Midbrain (tissue), 1 donor: ENCODE measurements at places on chromosomes 4 and X.

DNA sequence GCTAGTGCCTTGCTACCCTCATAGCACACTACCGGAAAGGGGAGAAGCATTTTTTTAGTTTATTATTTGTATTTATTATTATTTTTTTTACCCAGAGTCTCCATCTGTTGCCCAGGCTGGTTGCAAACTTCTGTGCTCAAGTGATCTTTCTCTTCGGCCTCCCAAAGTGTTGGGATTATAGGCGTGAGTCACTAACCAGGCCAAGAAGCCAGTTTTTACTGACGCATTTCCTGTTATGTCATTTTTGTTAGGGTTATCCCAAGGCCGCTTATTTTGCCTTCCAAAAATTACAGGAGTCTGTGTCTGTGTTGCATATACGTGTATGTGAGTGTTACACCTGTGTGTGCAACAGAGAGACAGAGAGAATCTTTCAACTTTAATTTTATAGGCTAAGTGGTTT is 404.5 kb downstream of the GBA3 start:
- DNase-seq: no peak

DNA sequence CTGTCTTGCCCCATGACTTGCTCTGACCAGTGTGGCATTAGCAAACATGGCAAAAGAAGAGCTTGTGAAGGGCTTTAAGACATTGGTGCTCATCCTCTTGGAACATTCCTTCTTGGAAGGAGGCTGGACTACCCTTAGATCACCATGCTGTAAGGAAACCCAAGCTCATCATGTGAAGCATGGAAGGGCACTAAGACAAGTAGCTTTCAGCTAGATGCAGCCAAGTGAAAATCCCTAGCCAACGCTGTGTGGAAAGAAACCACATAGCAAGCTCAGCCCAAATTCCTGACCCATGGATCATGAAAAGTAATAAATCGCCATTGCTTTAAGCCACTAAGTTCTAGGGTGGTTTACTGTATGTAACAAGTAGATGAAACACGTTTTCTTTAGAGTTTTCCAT is 12.4 kb upstream of the PACRGL start:
- DNase-seq: no peak

- no peak for DNase-seq
Measured at GRCh38 chrX:138877746-138878145, 166.2 kb upstream of the FGF13 start.

DNA sequence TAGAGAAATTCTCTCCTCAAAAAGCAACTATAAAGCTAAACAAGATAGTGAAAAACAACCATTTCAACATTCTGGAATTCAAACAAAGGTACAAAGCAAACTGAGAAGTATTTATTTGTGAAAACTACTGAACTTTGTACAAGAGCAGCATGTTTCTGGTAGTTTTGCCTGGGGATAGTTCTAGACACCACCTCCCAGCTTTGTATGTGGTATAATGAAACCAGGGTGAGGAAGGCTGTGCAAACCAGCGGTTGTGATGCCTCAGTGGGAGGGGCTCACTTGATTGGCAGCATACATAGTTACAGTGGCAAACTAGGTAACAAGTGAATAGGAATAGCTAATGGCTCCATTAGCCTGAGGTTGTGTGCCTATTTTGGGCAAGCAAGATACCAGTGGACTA is 18.6 kb upstream of the FRMD7 start:
- DNase-seq: no peak

GRCh38 chrX:148316446-148316845 is 184.0 kb upstream of the AFF2 start:
- DNase-seq: no peak

- no peak for DNase-seq
Measured at GRCh38 chr4:121674191-121674590, 22.6 kb downstream of the ANXA5 start.

DNA sequence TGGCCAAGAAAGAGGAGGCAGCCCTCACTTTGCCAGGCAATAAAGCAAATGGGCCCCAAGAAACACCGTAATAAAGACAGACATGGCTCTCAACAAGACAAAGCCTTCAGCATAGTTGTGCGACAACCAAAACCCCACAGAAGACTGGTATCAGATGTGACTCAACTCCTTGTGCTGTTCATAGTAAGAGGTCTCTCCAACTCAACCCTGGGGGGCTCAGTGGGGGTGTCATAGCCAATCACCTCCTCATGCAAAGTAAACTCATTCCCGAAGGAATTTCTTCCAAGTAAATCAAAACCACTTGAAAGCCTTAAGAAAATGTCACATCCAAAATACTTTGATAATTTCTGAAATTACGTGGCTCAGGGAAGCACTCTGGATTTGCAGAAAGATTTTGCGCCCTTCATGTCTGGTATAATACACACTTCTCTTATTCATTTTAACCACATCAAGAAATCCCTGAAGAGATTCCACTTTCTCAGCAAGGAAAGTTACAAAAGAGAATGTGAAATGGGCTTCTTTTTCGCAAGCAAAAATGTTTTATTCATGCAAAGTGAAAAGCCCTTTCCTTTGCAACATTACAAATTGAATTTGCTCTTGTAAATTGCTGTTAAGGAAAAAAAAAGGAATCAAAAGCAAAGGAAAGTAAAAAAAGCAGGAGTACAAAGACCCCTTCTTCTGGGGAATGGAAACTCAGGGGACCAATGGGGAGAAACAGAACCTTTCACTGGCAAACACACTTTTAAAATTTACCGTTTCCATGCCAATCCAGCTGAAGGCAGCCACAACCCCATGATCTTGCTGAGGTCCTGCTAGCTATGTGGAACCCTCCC is 137.4 kb downstream of the NSUN7 start:
- peak; percentile 62 for DNase-seq

- no peak for DNase-seq
Measured at GRCh38 chr4:6777636-6778281, 4.8 kb upstream of the KIAA0232 start.

DNA sequence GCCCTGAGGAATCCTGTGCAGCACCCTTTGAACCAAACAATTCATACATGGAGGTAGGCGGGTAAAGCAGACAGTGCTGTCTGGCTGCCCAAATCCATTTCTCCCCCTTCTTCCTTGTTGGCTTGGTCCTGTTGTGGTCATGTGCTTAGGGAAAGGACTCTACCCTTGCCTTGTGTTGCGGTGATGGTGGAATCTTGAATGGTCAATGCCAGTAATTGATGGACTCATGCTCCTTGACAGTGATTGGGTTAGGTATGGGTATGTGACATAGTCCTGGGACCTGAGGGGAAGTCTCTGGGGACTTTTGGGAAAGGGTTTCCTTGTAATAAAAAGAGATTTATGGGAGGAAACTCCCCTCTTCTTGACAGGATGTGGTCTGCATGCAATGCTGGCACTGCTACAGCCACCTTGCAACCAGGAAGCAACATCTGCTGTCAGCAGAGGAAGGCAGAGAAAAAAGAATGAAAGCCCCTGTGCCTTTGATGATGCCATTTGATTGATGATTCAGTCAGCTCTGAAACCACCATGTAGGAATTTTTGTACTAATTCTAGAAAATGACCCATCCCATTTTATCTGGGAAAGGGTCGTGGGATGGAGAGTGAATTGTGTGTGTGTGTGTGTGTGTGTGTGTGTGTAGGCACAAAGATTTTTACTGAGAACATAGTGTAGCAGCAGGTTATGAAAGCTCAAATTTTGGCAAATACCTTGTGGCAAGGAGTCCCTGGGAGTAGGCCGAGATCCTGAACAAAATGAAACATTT is 30.0 kb upstream of the HUWE1 start:
- no peak for DNase-seq

- DNase-seq: no peak
Measured at GRCh38 chr4:164866817-164867490, 10.0 kb upstream of the APELA start.

DNA sequence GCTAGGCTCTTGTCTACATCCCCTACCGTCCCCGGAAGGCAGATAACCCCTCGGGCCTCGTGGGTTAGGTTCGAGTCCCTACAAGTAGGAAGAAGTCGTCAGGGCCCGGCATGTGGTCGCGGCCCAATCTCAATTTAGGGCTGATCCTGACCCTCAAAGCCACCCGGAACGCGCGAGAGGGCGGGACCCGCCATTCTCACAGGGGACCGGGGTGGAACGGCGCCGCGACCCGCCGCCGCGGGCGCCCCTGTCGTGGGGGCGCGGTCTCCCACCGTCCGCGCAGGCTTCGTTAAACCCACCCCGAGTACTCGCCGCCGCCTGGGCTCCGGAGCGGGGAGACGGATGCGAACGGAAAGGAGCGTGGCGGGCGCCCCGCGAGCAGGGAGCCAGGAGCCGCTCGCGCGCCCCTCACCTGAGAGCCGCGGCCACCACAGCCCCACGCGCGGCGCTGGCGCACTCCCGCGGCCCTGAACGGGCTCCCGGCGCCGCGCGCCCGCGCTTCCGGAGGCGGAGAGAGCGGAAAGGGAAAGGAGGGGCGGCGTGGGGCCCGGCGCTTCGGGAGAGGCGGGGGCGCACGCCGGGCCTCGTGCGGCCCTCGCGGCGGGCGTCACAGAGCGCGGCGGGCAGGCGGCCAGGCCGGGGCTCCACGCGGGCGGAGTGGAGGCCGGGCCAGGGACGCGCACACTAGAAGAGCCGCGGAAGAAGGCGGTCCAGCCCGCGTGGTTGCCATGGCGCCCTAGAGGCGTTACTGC is at the start of gene CFAP97:
Gene CFAP97, minus strand, starts transcription at position 515 of the 752 bp plus-strand sequence. CDS start 12,804 bp downstream, outside the sequence.
- DNase-seq: peak; percentile 91

GRCh38 chr4:89724716-89725115 is 112.2 kb downstream of the SNCA start:
- DNase-seq: no peak

DNA sequence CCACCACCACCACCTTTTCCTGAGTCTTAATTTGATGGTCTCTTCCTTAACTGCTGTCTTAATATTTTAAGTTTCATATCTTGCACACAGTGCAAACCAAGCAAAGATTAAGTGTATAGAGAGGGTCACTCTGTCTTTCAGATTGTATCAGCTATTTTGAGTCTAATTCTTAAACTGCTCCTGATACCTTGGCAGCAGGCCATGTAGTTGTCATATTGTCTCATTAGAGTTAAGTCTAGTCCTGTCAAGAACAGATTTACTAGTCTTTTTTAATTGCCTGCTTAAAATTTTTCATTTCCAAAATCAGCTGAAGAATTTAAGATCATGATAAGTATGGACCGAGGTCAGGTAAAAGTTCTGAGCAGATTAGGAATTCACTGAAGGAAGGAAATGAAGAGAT is 51.5 kb downstream of the FHIP1A start:
- DNase-seq: no peak

DNA sequence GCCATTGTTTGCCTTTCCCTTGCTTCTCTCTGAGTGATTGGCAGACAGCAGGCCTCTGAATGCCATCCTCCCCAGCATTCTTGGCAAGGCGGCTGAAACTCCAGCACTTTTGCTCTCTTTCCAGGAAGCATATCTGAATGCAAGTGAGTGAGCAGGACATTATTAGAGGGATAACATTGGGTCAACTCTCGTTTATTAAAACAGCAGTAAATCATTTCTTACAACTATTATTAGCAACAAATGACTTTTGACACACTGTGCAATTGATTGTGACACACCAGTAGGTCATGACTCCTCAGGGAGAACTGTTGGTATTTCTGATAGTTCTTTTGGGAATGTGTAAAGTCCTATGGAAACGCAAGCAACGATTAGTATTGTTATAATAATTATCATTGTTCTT is 103.8 kb downstream of the EFNB1 start:
- DNase-seq: no peak
